Activated CD8-positive, alpha-beta T cell treated with anti-CD3 and anti-CD28 coated beads, Interleukin-2, amount 10 ng/mL, durations not matched to agents 7 days and 5 days (primary cell): ENCODE measurements at places on chromosomes 1 and 21. TPM values are rescaled to one million over a fixed set of nuclear protein-coding genes. Genes with fewer than 3 reads are reported as not detected.

Gene NLRP3
- total RNA-seq, result 4.7 TPM

Gene ETNK2
- not detected for total RNA-seq

DNA sequence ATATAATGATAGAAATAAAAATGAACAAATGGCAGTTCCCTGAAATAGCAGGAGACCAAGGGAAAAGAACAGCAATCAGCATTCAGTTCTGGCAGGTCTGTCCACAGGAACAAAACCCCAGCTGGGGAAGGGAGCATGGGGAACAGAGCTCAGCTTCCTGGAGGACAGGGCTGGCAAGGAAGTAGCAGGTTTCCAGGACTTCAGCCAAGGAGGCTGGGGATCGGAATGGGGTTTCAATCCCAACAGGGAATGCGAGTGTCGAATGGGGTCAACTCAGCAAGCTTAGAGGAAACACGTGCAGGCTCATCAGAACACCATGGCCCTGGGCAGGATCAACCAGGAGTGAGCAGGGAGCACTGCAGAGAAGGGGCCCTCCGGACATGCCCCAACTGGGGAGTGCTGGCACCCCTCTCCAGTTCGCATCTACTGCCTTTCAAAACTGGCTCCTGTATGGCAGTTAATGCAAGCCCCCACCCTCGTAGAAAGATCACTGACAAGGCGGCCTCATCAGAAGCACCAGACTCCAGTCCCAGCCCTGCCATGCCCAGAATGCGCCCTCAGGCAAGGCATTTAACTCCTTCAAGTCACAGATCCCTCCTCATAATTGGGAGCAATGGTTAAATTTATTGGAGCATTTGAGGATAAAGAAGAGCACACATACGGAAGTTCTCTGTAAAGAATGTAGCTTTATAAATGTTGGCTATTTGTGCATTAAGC is 72.4 kb downstream of the SEC16B start:
- H3K36me3 ChIP-seq, result no peaks in the 10 kb centered on the region
- H3K4me1 ChIP-seq, result no peaks in the 10 kb centered on the region
- H3K27ac ChIP-seq, result no peak overlapping the region
- H3K27me3 ChIP-seq, result no peaks in the 10 kb centered on the region

GRCh38 chr1:40379785-40380452 is 6.4 kb downstream of the SMAP2 start:
- H3K4me3 ChIP-seq, result peak overlapping the region; percentile 44
- H3K27ac ChIP-seq, result peak overlapping the region; percentile 81
- no peak for DNase-seq
- peaks cover 85% of the 10 kb centered on the region for H3K4me1 ChIP-seq

GRCh38 chr1:87091425-87091824 is 177.0 kb downstream of the HS2ST1 start:
- no peak overlapping the region for H3K27ac ChIP-seq
- DNase-seq, result no peak
- peaks cover 18% of the 10 kb centered on the region for H3K4me1 ChIP-seq
- H3K4me3 ChIP-seq, result no peak overlapping the region

- H3K36me3 ChIP-seq, result no peaks in the 10 kb centered on the region
- DNase-seq, result peak; percentile 60
- H3K27ac ChIP-seq, result peak overlapping the region; percentile 70
- peaks cover 40% of the 10 kb centered on the region for H3K4me1 ChIP-seq
Measured at GRCh38 chr21:42456457-42456856, 39.6 kb downstream of the RSPH1 start.

Gene PTGFR
- not detected for total RNA-seq

DNA sequence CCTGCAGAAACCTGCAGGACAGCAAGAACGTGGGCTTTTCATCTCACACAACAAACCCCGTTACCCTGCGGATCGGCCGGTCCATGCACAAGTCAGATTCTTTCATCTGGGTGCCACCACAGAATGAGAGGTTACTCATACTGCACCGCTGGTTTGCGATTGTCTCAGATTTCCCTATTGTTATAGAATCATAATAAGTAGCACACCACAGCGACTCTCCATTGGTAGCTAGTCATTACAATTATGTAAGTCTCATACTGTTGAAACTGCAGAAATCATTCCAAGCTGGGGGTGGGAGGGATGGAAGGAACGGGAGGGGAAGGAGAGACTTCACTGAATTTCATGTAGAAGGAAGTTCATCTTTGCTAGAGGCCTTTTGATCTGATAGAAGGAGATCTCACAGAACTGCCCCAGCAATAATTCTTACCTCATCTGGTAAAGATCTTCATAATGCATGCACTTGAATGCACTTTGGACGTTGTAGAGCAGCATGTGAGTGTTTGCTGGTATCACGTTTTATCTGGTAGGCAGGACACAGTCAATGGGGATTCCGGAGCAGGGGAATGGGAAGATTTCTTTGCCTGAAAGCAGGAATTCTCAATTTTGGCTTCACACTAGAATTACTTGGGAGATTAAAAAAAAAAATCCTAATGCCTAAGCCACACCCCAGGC is 221.1 kb downstream of the KIF26B start:
- H3K27me3 ChIP-seq, result peaks cover 15% of the 10 kb centered on the region
- H3K36me3 ChIP-seq, result no peaks in the 10 kb centered on the region
- no peak overlapping the region for H3K27ac ChIP-seq
- peaks cover 24% of the 10 kb centered on the region for H3K4me1 ChIP-seq
- DNase-seq, result no peak

GRCh38 chr1:93516164-93516563 is 68.2 kb downstream of the FNBP1L start:
- no peak for DNase-seq
- H3K27me3 ChIP-seq, result peaks cover 2% of the 10 kb centered on the region

DNA sequence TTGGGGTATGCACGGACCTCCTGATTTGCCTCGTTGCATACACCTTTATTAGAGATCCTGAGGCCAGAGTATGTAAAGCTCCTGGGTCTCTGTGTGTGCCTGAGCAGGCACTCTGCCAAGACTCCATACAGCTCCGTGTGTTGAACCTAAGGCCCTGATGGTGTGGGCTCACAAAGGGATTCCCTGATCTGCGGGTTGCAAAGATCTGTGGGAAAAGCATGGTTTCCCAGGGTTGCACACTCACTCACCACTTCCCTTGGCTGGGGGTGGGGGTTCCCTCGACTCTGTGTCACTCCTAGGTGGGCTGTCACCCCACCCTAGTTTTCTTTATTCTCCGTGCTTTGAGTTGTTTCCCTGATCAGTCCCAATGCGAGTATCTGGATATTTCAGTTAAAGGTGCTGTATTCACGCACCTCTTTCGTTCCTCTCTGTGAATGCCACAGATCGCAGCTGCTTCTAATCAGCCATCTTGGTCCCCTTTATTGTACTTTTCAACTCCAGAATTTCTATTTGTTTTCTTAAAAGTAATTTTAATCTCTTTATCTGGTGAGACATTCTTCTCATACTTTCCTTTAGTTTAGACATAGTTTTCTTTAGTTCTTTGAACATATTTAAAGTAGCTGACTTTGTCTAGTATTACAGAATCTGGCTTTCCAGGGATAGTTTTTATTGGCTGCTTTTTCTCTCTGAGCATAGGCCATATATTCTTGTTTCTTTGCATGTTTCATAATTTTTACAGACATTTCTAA is 39.0 kb upstream of the F3 start:
- H3K4me1 ChIP-seq, result no peaks in the 10 kb centered on the region
- no peak overlapping the region for H3K27ac ChIP-seq
- no peak overlapping the region for H3K4me3 ChIP-seq

- H3K27ac ChIP-seq, result no peak overlapping the region
- no peaks in the 10 kb centered on the region for H3K27me3 ChIP-seq
- no peak overlapping the region for H3K4me3 ChIP-seq
- no peak for DNase-seq
- H3K4me1 ChIP-seq, result no peaks in the 10 kb centered on the region
Measured at GRCh38 chr1:176939993-176940392, 224.5 kb downstream of the ASTN1 start.

- no peak overlapping the region for H3K4me3 ChIP-seq
- H3K27me3 ChIP-seq, result peaks cover 30% of the 10 kb centered on the region
- no peak overlapping the region for H3K27ac ChIP-seq
- no peak for DNase-seq
- H3K36me3 ChIP-seq, result no peaks in the 10 kb centered on the region
- no peaks in the 10 kb centered on the region for H3K4me1 ChIP-seq
Measured at GRCh38 chr1:18989176-18989799, 32.8 kb upstream of the IFFO2 start.

- H3K36me3 ChIP-seq, result peaks cover 19% of the 10 kb centered on the region
- peaks cover 26% of the 10 kb centered on the region for H3K4me1 ChIP-seq
- H3K27ac ChIP-seq, result peak overlapping the region; percentile 74
- H3K4me3 ChIP-seq, result peak overlapping the region; percentile 88
Measured at GRCh38 chr1:54716299-54717047, 812 bp downstream of the TTC4 start.

DNA sequence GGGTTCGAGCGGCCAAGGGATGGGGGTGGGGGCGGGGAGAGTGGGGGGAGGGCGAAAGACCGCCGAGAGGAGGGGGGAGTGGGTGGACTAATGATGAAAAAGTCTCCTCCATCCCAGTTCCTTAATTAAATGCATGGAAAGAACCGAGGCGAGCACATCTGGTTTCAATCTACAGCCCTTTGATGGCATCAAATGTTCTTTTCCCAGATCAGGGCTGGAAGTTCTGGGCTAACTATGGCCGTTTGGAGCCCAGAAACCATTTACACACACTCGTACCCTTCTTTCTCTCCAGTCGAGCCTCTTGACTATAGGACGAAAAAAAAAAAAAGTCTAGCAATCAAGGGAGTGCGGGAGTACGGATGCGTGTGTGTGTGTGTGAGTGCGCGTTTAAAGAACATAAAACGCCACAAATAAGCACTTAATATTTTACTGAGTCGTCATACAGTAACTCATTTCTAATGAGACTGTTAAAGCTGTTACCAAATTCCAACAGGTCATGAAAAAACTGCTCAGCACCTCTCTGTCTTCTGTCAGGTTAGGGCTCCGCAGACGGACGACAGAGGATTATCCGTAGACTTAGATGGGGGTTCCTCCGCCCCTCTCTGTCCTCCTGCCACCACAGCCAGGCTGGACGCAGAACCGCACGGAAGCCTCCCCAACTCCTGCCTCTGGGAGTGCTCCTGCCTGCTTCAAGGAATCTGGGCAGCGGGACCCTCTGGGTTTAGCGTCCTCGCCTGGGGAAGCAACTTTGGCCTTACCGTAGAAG is 2.1 kb upstream of the PRRX1 start:
- H3K4me3 ChIP-seq, result peak overlapping the region; percentile 12
- H3K36me3 ChIP-seq, result peaks cover 8% of the 10 kb centered on the region
- peaks cover 75% of the 10 kb centered on the region for H3K27me3 ChIP-seq
- peaks cover 8% of the 10 kb centered on the region for H3K4me1 ChIP-seq
- no peak overlapping the region for H3K27ac ChIP-seq

Gene FAM167B
- total RNA-seq, result 0.90 TPM

DNA sequence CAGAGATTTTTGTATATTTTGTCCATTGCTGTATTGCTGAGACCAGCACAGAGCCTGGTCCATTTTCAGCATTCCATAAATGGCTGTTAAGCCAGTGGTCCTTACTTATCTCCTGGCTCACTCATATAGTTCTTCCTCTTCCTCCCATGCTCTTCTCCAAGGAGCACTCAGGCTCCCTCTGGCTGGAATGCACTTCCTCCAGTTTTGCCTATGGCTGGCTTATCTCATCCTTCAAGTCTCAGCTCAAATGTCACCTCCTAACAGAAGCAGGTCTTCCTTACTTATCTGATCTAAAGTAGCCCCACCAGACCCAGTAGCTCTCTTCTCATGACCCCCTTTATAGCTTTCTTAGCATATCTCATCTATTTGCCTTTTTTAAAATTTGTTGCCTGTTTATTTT is 146.9 kb downstream of the SLC30A10 start:
- no peak for DNase-seq
- H3K27me3 ChIP-seq, result no peaks in the 10 kb centered on the region
- H3K4me1 ChIP-seq, result no peaks in the 10 kb centered on the region
- no peaks in the 10 kb centered on the region for H3K36me3 ChIP-seq

Gene CRP
- not detected for total RNA-seq

GRCh38 chr1:213287987-213288386 is 236.9 kb downstream of the RPS6KC1 start:
- no peaks in the 10 kb centered on the region for H3K36me3 ChIP-seq
- no peaks in the 10 kb centered on the region for H3K27me3 ChIP-seq
- no peak for DNase-seq
- no peak overlapping the region for H3K27ac ChIP-seq
- H3K4me3 ChIP-seq, result no peak overlapping the region
- no peaks in the 10 kb centered on the region for H3K4me1 ChIP-seq

- H3K4me1 ChIP-seq, result no peaks in the 10 kb centered on the region
- no peaks in the 10 kb centered on the region for H3K27me3 ChIP-seq
- H3K27ac ChIP-seq, result no peak overlapping the region
Measured at GRCh38 chr1:176541663-176542062, 78.7 kb downstream of the PAPPA2 start.

GRCh38 chr1:216416488-216416887 is 6.8 kb downstream of the USH2A start:
- no peaks in the 10 kb centered on the region for H3K36me3 ChIP-seq
- no peak overlapping the region for H3K27ac ChIP-seq
- no peak for DNase-seq

Gene CYP4Z1
- not detected for total RNA-seq

- no peaks in the 10 kb centered on the region for H3K36me3 ChIP-seq
- H3K27ac ChIP-seq, result no peak overlapping the region
- H3K4me3 ChIP-seq, result no peak overlapping the region
- H3K4me1 ChIP-seq, result no peaks in the 10 kb centered on the region
- no peak for DNase-seq
Measured at GRCh38 chr1:240936911-240937668, 325.1 kb upstream of the GREM2 start.

GRCh38 chr1:160711602-160712311 is at the start of gene CD48:
Gene CD48, minus strand, starts transcription at chr1:160711822. Its CDS starts 59 bp downstream, at chr1:160711763.
- peak; percentile 79 for DNase-seq
- H3K4me3 ChIP-seq, result no peak within 1 kb of the TSS
- no peak within 1 kb of the TSS for H3K27ac ChIP-seq
- H3K4me1 ChIP-seq, result peaks cover 39% of the 10 kb centered on the region
- no peaks in the 10 kb centered on the region for H3K27me3 ChIP-seq
- H3K36me3 ChIP-seq, result no peaks in the 10 kb centered on the region

Gene OR6K6
- not detected for total RNA-seq

Gene FCRL3
- 0.37 TPM for total RNA-seq

DNA sequence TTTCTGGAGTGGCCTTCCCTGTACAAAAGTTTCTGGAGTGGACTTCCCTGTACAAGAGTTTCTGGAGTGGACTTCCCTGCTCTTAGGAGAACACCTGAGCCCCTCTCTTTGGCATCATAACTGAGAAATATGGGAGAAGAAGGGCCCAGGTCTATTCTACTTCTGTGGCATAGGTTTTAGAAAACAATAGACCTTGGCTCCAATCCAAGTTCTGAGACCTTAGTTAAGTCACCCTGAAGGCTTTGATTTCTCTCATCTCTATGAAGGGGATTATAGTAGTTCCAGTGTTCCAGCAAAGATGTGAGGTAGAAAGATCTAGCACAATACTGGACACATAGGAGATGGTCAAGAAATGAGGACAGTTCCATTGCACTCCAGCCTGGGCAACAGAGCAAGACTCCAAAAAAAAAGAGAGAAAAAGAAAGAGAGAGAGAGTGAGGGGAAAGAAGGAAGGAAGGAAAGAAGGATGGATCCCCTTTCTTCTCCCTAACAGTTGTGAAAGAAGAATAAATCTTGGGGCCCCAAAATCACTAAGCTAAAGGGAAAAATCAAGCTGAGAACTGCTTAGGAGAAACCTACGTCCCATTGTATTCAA is 13.3 kb upstream of the EIF4G3 start:
- DNase-seq, result no peak
- no peak overlapping the region for H3K27ac ChIP-seq
- no peaks in the 10 kb centered on the region for H3K36me3 ChIP-seq
- peaks cover under 1% of the 10 kb centered on the region for H3K4me1 ChIP-seq
- no peak overlapping the region for H3K4me3 ChIP-seq
- peaks cover 17% of the 10 kb centered on the region for H3K27me3 ChIP-seq

GRCh38 chr1:37673920-37674319 is 18.4 kb upstream of the CDCA8 start:
- peak overlapping the region; percentile 37 for H3K27ac ChIP-seq
- peak; percentile 88 for DNase-seq
- peaks cover 55% of the 10 kb centered on the region for H3K27me3 ChIP-seq
- peaks cover 14% of the 10 kb centered on the region for H3K4me1 ChIP-seq
- H3K4me3 ChIP-seq, result peak overlapping the region; percentile 9
- H3K36me3 ChIP-seq, result no peaks in the 10 kb centered on the region
